Right ventricle myocardium inferior (tissue), 1 donor: ENCODE measurements at places on chromosomes 6 and 20.
A peak's percentile ranks its signal among the peaks of the same experiment; 100 is the strongest.

GRCh38 chr6:17985934-17986655, 1.3 kb downstream of the KIF13A start:
- no peak for DNase-seq

GRCh38 chr20:3818155-3819151, 1.9 kb upstream of the AP5S1 start:
- no peak for DNase-seq

GRCh38 chr20:61569825-61570224, 317.8 kb downstream of the CDH4 start:
- no peak for DNase-seq

GRCh38 chr6:62808565-62809293, 402.5 kb upstream of the FKBP1C start:
- no peak for DNase-seq

DNA sequence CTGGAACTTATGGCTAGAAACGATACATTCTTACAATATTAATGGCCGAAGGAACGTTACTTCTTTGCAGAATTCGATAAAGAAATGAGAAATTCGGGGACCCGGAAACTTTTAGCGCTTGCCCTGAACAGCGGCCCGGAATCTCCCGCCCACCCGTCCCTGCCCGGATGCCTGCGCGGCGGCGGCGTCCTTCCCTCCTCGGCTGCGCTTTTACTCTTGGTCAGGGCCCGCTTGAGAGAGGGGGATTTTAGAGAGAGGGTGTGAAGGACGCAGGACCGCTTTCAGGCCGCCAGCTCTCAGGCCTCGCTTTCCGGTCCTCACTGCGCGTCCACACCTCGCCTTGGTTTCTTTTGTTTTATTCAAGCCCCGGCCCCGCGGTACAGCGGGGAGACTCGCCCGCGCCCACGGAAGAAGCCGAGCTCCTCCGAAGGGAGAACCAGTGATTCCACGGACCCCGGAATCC, 243.7 kb downstream of the ARID1B start:
- DNase-seq: peak; percentile 84

DNA sequence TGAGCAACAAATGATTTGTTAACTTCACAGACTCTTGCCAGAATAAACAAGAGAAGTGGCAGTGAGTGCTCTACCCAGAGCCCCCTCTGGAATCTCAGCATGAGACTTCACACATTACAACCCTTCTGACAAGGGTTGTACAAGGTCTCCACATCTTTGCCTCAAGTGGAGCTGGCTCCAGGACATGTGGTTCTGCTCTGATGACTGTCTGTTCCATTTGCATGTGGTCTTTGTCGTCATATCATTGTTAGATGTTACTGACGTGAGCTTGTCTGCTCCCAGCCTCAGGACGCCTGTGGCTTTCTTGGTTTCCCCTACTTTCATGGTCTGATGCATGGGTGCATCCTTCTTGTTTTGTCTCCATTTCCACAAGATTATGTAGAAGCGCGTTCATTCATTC, 115.0 kb downstream of the SLC24A3 start:
- DNase-seq: no peak

- DNase-seq: no peak
Observed at GRCh38 chr6:143676437-143677045, 1.2 kb upstream of the PHACTR2 start.

GRCh38 chr20:48944663-48945297, 23.3 kb downstream of the ARFGEF2 start:
- no peak for DNase-seq

- DNase-seq: no peak
Observed at GRCh38 chr20:63452821-63453523, 19.5 kb downstream of the KCNQ2 start.

DNA sequence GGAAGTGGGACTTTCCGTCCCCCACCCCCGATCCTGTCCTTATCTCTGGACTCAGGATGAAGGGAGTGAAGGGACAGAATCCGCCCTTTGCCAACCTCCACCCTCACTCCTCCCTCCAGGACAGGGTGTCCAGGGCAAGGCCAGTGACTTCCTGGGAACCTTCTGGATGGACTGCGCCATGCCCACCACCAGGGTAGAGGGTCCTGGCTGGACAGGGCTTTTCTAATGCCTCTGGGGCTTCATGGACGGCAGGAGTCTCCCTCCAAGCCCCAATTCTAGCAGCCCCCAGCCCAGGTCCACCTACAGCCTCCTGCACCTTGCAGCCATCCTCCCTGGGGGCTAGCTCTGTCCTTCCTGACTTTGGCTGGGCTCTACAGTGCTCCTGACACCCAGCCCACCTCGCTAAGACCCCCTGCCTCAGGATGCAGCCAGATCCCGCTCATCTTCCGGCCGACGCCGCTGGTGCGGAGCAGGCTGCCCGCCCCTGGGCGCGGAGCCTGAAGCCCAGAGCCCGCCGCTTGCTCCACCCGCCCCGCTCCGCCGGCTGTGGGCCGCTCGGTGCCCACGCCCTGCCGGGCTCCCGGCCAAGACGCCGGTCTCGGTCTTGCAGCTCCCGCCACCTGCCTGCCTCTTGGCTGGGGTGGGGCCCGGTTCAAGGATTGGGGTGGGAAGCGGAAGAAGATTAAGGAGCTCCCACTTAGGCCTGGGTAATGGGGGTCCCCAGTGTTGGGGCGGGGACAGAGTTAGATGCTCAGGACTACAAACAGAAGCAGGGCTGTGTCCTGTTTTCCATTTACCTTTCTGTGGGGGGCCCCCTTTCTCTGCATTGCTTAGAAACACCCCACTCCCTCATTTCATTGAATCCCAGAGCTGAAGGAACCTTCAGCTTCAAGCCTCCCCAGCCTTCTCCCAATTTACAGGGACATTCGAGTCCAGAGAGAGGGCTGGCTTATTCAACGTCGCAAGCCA, 72.8 kb downstream of the MDGA1 start:
- no peak for DNase-seq
